ENCODE measurements at places on chromosomes 12 and 14.

- no peak for DNase-seq
Measured at GRCh38 chr14:30822080-30822571, 52.2 kb upstream of the COCH start.

GRCh38 chr12:112322882-112323547 lies 59.2 kb downstream of the HECTD4 start:
- no peak for DNase-seq

GRCh38 chr12:67803278-67803993 lies 154.9 kb downstream of the DYRK2 start:
- DNase-seq: no peak

DNA sequence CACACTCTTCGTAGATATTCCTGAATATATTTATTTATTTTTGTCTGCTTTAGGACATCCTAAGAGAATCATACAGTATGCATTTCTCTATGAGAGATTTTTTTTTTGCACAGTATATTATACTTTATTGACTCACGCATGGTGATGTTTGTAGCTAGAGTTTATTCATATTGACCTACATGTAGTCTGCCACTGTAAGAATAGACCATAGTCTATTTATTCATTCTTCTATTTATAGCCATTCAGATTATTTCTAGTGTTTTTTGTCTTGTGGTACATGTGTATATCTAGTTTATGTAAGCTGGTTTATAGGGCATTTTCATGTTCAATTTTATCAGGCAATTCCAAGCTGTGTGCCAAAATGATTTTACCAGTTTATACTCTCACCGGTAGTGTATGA lies 45.2 kb downstream of the PCNX1 start:
- no peak for DNase-seq

GRCh38 chr14:54105406-54105805 lies 148.8 kb upstream of the BMP4 start:
- no peak for DNase-seq

DNA sequence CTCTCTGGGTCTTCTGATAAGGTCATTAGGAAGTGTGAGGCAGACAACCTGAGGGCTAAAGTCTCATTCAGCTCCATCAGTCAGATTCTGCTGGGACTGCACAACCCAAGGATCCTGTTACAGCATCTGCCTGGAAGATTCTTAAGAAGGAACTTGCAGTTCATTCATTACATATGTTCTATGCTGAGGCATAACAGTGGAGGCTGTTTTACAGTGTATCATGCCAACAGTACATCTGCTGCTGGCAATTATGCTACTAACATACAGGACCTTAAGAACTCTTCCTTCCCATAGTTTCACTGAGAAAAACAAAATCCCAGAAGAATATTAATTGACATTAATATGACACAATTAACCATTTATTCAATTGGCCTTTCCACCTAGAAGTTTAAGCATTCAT lies 968.6 kb downstream of the DIO2 start:
- DNase-seq: no peak

- peak; percentile 20 for DNase-seq
Measured at GRCh38 chr14:32940066-32940651, 1.5 kb downstream of the NPAS3 start.

- no peak for DNase-seq
Measured at GRCh38 chr12:83156815-83157214, 470.1 kb downstream of the TMTC2 start.

DNA sequence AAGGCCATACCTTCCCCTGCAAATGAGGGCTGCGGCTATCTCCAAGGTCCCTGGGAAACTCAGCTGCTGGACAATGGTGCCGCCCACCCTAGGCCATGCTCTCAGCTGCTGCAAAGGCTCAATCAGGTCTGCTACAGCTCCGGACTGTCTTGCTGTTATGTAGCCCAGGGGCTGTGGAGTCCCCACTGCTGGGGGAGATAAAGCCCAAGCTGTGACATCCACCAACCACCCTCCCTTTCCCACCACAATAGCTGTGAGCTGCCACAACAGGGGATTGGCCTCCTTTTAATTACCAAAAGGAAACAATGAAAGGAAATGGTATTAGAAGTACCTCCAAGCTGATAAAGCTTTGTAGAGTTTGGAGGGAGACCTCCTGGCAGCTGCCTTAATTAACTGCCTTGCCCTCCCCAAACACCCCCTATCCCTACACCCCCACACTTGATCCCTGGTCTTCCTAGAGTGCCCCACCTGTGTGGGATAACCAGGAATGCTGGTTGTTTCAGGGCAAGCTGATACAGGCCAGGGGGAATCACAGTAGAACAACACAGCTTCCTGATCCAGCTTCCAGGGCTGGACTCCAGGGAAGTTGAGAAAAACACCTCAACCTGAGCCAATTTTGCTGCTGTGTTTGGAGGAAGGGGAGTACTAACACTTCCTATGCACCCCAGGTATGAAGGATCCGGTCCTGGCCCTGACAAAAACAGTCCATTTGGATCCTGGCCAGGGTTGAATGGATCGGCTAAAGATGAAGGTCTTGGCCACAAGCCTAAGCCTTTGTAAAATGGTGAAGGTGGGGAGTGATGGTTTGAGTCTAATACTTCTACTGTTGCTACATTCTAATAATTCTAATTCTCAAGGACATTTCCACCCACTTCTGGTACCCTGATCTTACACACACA lies at the start of gene VWF:
VWF (minus strand) TSS at position 260 of the 899 bp plus-strand sequence. CDS start 1,474 bp downstream, outside the sequence.
- no peak for DNase-seq

GRCh38 chr12:124140944-124141486 lies 153.9 kb upstream of the RFLNA start:
- no peak for DNase-seq
